ENCODE measurements at places on chromosomes 13 and 19.

- no peak for DNase-seq
Measured at GRCh38 chr13:24574847-24575246, 62.3 kb upstream of the PARP4 start.

DNA sequence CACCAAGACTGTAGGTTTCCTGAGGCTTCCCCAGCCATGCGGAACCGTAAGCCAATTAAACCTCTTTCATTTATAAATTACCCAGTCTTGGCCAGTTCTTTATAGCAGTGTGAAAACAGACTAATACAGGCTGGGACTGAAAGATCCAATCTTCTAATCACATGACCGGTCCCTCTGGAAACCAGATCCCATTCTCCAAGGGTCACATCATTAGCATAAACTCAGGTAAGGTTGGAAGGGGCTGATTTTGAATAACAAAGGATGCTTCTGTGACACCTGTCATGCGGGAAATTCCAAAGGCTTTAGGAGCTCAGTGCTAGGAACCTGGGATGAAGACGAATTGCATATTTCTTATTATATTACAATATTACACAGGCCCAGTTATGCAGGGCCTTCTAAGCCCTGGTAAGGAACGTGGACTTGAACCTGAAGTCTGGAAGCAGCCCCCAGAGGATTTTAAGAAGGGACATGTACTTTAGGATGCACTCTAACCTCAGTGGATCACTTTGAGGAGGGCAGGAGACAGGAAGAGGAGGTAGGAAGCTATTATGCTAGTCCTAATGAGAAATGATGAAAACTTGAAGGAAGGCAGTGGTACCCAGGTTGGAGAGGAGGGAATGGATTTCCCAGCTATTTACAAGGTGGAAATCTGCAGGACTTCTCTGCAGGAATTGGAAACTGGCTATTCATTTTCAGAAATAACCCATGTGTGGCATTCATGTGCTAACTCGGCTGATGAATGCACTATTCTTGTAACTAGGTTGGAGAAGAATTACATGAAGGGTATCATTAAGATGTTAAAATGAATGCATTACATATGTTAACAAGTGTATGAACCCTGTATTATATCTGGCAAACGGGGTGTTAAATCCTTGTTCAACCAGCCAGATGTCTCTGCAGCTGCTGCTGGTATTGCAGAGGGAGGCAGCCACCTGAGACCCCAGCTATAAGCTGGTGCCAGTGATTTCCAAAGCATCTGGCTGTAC, 19.3 kb downstream of the TNFSF11 start:
- DNase-seq, result no peak

GRCh38 chr19:5109560-5109959, 140.6 kb downstream of the KDM4B start:
- DNase-seq, result no peak

GRCh38 chr13:41916173-41916954, 44.5 kb downstream of the VWA8 start:
- DNase-seq, result no peak

DNA sequence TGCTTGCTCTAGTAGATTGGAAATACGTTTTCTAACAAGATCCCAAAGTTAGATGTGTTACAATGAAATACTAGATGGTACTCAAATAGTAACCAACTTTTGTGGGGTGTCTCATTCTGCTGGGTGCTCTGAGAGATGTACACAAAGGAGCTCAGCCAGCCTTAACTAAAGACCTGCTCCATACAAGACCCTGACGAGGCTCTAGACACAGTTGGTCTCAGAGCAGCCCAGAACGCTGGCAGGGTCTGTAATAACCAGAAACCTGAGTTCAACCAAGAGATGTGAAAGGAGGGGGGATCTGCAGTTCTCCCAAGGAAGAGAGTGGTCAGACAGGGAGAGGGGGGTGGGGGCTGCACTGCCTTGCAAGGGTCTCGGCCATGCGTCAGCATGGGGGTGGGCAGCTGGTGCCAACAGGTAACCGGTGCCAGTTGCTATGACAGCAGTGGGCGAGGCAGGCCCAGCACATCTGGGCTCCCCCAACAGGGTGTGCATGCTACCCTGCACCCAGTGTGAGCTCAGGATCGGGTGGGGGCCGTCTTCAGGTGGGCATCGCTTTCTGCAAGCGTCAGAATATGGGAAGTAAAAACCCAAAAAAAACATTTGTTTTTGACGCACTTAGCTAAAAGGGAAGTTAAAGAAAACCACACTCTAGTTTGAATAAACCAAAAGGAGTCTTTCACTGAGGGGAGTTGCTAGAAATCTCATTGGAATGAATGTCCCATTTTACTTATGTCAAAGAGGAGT, 68.0 kb upstream of the GPR183 start:
- DNase-seq, result no peak

DNA sequence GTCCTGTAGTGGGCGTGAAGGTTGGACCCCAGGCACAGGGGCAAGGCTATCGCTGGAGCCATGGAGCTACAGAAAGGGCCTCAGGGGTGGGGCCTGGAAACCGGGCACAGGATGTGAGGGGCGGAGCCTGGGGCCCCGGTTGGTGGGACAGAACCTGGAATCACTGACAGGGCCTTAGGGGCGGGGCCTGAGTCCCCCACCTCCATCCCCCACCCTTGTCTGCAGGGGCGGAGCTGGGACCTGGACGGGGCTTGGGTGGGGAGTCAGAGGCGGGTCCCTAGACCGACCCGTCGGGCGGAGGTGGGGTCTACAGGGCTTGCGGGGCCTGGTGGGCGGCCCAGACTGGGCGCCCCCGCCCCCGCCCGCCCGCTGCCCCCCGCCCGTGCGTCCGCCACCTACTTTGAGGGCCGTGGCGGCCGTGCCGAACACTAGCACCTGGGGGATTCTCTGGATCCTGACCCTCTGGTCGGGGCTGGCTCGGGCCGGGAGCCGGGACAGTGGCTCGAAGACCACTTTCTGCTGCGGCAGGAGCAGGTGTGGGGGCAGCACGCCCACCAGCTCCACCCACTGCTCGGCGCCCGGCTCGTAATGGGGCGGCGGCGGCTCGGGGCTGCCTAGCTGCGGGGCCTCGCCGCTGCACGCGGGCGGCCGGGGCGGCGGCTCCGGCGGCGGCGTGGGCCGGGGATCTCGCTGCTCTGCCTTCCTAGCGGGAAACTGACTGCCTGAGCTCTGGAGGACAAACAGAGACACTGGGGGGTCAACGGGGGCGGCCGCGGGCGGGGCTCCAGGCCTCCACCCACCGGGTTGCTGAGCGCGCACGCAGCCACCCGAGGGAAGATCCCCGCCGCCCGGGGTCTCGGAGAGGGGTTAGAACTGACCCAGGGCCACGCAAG, 26.3 kb downstream of the DCAF15 start:
- DNase-seq, result peak; percentile 28

DNA sequence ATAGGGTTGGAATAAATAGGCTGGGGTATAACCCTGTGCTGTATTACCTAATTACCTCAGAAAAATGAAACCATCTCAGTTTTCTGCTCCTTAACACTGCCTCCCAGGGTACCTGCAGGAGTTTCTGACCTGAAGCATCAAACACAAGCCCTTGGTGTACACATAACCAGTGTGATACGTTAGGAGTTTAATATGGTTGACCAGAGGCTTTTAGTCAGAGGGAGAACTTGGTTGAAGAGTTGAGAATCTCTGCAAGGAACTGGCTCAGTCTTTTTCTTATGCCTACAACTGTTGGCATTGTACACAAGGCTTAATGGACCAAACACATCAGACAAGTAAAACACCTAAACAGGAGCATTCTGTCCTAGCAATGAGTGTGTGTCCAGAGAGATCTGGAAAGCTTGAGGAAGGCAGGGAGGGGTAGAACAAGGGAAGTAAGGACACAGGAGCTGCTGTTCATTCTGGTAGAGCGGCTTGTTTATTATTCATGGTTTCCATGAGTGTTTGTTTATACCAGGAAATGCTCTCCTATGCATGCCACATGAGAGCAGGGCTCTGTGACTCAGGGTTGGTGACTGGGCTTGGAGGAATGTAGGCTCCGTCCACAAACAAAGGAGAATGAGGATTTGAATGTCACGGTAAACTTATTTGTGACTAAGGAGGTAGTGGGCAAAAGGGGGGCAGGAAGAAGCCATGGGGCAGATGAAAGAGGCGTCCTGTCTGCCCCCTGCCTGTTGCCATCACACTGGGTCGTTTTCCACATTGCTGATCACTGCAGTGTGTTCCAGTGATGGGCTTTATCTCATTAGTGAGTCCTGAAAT, 11.9 kb upstream of the SPATA13 start:
- DNase-seq, result no peak

DNA sequence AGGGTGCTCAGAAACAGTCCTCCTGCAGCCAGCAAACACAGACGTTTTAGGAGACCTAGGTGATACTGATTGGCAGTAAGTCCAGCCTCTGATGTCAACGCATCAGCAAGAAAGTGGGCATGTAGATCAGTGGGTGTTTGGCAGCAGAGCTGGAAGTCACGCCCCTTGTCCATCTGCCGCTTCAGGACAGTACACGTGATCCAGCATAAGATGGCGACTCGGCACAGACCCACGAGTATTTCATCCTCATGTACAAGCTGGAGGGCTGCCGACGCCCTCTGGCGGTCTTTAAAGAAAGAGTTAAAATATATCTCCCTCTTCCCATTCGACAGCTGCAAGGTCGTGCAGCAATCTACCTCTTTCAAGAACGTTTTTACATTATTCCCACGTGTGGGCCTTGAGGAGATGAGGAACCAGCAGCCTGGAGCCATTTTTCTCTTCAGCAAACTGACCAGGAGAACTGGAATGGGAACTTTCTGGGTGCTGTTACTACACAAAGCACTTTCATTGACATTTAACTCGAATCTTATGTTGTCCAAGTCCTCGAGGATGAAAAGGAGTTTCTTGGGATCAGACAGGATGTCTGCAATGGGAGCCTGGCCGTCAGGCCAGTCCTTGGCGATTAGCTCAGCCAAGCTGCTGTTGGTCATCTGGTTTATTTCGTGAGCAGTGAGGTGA, 22.3 kb downstream of the NLRP11 start:
- DNase-seq, result no peak

DNA sequence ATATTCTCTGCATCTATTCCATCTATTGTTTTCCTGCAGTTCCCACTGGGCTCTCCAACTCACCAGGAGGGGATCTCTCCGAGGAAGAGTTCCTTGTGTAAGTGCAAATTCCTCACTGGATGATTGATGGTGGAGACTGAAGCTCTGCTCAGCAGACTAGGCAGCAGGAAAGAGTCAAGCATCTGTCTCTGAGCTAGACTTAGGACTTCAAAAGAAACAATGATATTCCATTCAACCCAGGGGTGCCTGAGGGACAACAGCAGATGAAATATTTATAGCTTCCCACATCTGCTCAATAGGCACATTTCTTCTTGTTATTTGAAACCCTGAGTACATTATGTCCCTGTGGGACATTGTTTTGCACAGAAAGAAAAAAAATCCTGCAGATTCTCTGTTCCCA, at the start of the genes OR7A5 and OR7C1:
OR7A5 (minus strand) TSS at position 175 of the 400 bp plus-strand sequence. CDS start 6,944 bp downstream, outside the sequence.
OR7C1 (minus strand) TSS at position 175 of the 400 bp plus-strand sequence. CDS start 35,049 bp downstream, outside the sequence.
- DNase-seq, result no peak

DNA sequence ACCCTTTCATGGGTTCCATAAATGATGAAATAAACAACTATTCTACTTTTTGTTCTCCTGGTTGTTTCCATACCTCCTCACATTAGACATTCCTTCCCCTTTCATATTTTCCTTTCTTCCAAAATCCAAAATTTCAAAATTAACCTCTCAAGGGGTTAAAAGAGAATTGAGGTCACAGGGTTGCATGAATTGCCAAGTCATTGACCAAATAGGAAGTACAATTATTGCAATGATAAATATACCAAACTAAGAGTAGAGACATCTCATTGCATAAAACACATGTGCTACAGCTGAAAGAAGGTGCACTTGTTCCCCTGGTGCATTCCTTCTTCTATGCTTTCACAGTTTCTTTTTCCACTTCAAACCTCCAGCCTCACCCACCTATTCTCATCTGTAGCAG, 136.1 kb downstream of the KCTD12 start:
- no peak for DNase-seq

GRCh38 chr19:850221-850978, 1.7 kb upstream of the ELANE start:
- no peak for DNase-seq

GRCh38 chr19:37725181-37725580, 5.6 kb upstream of the ZNF607 start:
- DNase-seq, result no peak

- DNase-seq, result no peak
Measured at GRCh38 chr19:45049073-45049736, 10.4 kb downstream of the CLASRP start.

DNA sequence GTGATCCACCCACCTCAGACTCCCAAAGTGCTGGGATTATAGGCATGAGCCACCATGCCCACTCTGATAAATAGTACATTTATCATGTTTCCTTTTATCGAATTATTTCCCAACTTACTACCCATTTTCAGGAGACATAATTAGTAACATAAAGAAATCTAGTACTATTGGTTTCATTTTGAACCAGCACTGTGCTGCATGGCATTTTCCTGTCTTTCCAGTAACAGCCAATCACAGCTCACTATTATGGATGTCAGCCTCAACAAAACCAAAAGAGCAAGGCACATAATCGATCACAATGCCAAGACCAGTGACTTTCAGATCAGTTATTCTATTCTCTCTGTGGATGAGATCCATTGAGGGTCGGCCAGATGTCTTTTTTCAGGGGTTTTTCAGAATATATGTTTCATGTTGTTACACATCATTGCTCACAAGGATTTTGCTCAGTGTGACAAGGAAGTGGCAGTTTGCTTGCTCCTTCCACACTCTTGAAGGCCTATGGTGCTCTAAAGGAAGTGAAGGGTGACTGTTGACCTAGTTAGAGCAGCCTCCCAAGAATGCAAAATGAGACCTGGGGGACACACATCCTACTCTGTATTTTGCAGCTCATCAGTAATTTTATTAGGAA, 233.4 kb downstream of the KCNRG start:
- DNase-seq, result no peak

- no peak for DNase-seq
Measured at GRCh38 chr13:108274718-108275117, 5.2 kb downstream of the TNFSF13B start.

DNA sequence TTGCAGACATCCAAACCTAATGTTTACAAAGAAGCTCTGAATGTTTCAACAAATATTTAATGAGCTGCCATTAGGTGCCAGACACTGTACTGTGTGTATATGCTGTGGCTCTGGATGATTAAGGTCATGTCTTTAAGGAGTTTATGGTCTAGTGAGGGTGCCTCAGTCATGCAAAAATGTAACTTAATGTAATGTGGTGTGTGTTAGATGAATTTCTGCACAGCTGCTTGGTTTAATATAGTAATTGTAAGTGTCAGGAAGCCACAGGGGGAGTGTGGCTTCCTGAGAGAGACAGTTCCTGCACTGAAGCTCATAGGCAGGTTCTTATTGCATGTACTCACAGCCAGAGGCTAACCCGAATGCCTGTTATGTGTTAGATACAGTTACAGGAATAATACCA, 43.3 kb downstream of the SPATA13 start:
- DNase-seq, result no peak
